HCT116 (cell line): ENCODE measurements at places on chromosomes 11 and 22.

DNA sequence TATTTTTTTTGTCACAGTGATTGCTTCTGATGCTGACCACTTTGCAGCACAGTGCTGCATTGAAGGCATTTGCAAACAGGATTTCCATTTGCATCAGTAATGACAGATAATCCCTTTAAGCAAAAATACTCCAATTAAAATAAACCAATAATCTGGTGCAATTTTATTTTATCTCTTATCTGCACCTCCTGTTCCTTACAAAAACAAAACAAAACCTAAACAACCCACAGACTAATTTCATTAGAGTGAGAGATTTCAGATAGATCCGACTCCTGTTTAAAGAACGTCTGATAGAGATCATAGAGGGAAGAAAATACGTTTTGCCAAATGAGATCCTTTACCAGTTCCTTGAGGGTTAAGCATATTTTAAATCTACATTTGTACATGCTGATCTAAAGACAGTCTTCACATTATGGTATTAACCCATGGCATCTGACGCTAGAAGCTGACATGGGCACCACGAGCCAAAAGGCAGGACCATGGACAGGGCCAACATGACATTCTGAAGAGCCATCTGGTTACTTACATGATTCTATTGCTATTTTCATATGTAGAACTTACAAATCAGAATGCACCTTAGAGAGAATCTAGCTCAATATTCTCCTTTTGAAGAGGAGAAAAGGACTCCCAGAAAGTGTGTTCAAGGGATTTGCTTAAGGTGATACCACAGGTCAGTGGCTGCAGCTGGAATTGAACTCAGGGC lies 286.2 kb upstream of the NARS2 start:
- no peak for DNase-seq

- DNase-seq, result no peak
These were observed 127.9 kb upstream of the CSNK2A3 start for GRCh38 chr11:11480971-11481370.

- no peak for DNase-seq
These were observed 19.3 kb upstream of the IFITM3 start for GRCh38 chr11:339963-340362.

DNA sequence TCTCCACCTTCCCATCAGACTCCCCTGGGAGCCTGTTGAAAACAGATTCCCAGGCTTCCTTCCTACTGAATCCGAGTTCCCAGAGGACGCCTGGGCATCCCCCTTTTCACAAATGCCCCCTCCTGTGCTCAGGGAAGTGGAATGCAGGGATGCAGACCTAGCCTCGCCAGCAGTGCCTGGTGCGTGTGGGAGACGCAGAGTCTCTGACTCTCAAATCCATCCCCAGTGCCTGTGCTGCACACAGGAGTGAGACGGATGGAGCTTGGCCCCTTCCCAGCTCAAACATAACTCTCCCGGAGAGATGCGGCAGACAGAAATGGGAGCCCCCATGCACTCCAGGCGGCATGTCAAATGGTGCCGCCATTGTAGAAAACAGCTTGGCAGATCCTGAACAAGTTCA lies 62.6 kb downstream of the CTTN start:
- no peak for DNase-seq

- no peak for DNase-seq
These were observed 14.6 kb upstream of the NRGN start for GRCh38 chr11:124724979-124725718.

DNA sequence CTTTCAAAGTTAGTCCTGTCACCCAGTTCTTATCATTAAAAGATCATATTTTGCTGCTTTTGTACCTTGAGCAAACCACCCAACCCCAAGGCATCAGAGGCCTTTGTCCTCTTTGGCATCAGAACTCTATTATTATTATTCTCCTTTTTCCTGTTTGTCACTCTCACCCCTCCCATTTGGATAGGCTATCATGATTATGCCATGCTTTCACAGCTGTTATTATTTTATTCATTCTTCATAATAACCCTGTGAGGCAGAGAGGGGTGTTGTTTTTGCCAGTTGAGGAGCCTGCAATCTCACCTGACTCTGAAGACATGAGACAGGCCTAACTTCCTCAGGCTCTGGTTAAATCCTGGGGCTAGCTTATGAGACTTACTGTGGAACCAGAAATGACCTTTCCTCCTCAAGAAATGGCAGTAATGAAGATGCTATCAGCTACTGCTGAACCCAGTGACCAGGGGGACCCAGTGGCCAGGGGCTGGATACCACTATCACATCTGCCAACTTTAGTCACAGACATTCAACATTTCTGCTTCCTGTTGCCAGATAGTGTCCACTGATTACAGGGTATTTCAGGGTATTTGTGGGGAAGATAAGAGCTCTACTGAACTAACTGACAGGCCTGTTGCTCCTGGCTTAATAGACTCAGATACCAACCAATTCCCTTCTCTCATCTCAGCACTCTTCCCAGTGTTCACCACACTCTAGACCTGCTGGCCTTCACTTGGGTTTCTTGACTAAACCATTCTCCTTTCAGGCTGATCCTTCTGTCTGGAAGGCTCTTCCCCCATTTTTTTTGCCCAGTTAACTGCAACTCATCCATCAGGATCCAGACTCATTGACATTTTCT lies 11.8 kb upstream of the SWAP70 start:
- no peak for DNase-seq

DNA sequence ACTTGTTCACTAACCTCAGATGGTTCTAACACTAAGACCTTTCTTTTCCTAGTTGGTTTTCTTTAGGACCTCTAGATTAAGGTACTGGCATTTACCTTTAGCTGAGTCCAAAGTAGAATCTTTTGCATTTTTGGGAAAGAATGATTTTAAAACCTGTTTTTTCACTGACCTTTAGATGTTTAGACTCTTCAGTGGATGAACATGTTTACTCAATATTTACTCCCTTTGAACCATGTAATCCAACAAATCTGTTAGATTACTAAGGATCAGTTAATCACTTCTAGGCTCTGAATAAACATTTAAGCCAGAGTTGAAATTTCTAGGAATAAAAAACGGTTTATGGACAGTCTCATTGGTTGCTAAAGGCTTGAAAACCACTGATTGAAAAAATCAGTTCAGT lies 6.2 kb downstream of the TMEM135 start:
- no peak for DNase-seq

- no peak for DNase-seq
These were observed 1272.8 kb downstream of the LRRC4C start for GRCh38 chr11:40186437-40187263.

- DNase-seq, result no peak
These were observed 143.8 kb downstream of the NECTIN1 start for GRCh38 chr11:119585043-119585781.

GRCh38 chr22:35664955-35665587 lies 16.8 kb downstream of the APOL6 start:
- DNase-seq, result no peak

DNA sequence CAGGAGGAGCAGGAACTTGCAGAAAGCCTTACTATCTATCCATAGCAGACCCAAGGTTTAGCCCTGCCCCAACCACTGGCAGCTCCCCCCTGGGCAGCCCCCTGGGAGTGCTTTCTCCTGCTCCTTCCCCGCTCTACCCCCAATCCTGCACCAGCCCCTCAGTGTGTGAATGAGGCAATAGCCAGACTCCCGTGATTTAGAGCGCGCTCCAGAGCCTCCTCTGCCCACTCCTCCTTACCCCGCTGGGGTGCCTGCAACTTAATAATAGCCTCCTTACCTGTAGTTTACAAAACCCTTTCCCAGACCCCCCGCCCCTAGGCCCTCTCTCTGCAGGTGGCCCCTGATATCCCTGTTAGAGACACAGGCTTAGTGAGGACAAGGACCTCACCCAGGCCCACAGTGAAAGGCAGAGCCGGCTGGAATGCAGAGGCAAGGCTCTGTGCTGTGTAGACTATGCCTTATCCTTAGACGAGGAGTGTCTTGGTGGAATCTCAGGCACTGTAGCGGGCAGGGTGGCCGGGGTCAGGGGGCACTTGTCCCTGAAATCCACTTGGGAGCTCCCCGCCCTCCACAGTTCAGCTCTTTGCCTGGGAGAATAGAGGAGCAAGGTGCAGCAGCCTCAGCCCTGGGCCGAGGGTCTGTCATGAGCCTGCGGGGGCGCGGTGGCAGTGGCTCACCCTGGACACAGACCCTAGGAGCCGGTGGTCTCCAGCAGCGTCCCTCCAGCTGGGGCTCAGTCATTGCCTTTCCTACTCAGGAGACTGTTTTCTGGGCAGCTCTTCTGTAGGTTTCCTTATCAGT lies 4.3 kb upstream of the CARNS1 start:
- DNase-seq, result no peak

- no peak for DNase-seq
These were observed 7.5 kb upstream of the PPARA start for GRCh38 chr22:46142548-46143490.

DNA sequence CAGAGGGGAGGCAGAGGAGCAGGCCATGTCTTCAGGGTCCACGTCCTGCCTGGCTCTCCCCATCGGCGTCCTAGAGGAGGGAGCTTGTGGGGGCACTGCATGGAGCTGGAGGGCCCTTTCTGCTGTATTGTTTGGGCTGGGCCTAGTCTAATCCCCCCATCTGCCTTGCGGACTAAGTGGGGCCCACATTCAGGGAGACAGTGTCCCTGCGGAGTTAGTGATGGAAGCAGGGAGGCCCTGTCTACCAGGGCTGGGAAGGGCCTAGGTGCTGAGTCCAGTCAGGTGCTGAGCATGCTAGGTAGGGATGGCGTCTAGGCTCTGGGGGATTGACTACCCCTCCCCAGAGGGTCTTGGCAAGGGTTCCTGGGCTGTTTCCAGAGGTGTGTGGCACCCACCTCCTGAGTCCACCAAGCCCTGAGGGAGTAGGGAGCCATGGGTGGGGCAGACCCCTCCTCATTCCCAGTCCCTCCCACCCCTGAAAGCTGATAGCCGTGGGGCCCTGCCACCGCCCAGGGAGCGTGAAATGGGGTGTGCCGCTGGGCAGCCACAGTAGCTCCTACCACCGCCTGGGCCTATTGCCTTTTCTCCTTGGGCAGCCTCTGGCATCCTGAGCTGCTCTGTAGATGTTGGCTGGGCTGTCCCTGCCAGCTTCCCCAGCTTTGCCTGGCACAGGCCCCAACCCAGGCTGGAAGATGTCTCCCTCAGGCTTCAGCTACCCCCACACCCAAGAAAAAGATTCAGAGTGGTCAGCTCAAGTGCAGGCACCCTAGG lies 1.9 kb upstream of the POLD4 start:
- DNase-seq, result no peak

DNA sequence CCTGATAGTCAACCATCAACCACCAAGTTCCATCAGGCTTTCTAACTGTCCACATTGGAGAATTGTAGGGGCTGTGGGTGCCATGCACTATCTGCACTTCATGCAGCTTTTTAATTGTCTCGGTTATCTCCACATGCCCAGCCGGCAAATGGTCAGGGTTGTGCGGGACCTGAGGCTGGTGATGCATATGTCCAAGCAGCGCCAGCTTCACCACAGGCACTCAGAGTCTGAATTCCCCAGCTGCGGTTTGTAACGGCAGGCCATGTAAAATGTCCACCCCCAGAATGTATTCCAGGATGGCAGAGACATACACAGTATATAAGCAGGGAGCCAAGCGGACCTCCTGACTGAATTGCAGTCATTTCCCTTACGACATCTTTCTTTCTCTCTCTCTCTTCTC lies 435.6 kb downstream of the DYNC2H1 start:
- DNase-seq, result no peak

DNA sequence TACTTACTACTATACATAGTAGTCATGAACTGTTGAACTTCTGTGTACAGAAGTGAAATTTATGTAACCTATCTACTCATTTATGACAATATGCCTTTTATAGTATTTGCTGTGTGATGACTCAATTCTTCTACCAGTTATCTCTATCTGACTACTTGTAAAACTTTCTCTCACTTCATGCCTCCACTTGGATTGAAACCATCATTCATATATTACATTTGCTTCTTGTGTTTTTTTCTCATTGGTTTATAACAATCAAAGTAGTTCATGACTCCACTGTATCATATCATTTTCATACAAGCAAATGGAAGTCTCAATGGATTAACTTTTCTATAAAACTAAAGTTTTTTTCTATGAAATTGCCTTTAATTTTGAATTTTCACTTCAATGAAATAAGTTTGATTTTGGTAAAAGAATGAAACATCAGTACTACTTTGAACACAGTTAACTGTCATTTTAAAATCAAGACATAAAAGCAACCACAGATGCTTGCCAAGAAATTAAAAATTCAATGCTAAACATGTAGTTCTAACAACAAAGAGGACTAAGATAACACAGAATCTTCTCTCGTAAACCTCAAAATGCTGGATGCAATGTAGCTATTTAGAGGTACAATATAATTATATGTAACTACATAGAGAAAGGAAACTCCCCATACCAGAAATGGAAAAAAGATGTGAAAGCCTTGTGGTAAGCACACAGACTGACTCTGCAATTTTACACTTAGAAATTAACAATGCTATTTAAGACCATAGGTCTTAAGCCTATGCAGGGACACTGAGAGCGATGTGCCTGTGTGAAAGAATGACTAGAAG lies 27.6 kb upstream of the EXPH5 start:
- no peak for DNase-seq

DNA sequence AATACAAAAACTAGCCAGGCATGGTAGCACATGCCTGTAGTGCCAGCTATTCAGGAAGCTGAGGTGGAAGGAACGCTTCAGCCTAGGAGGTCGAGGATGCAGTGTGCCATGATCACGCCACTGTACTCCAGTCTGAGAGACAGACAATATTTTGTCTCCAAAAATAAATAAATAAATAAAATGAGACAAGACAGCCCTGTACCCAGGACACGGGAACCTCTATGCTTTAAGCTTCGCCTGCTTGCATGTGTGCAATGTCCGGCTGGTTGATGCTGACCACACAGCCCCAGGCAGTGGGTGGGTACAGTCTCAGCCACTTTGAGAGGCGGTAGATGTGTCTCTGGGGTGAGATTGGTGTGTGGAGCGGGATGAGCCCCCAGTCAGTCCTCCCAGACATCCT lies 52.0 kb upstream of the MPEG1 start:
- DNase-seq, result no peak
